ENCODE measurements at places on chromosomes 7 and 10.

DNA sequence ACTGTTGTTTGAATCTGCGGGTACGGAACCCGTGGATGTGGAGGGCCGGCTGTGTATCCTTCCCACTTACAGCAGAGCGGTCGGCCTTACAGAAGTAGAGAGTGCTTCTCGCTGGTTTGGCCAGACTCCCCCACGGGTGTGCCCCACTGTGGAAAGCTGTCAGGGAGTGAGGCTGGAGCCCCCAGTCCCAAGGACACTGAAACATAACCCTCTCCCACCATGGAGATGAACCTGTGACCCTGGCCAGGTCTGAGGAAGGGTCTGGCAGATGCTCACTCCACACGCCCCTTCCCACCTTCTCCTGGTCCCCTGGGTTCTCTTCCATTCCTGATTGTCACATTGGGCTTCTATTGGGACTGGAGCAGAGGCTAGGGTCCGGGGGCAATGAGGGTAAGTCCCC is 39.6 kb downstream of the TSPAN15 start:
- no peak for DNase-seq

DNA sequence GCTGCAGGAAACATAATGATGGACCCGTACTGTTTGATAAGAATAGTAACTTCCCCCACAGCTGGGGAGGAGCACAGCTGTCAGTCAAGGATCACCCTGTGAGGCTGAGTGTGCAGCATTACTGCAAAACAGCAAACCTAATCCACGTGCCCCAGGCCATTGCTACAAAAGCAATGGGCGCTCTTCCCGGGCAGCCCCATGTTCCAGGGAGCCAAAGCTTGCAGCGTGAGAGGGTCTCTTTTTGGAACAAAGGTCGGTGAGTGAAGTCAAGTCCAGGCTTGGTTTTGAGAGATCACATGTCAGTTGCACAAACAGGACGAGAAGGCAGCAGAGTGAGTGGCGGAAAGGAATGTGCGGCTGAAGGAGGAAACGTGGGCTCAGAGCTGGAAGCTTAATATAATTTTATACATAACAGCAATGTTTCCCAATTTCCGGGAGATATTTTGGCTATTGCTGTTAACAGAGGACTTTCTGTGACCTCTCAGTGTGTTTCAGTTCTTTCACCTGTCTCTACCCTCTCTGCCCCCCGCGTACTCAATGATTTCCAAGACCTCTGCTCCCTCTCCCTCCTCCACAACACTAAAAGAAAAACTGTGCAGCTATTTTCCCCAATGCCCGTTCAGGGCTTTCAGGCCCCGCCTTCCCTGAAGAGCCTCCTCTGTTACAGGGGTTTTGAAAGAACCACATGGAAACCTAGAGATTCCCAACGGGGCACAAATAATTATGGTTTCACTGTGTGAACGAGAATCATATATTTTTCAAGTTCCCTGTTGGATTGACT is 128.9 kb downstream of the MTPAP start:
- no peak for DNase-seq

GRCh38 chr10:23686722-23687121 is 247.8 kb downstream of the OTUD1 start:
- no peak for DNase-seq

DNA sequence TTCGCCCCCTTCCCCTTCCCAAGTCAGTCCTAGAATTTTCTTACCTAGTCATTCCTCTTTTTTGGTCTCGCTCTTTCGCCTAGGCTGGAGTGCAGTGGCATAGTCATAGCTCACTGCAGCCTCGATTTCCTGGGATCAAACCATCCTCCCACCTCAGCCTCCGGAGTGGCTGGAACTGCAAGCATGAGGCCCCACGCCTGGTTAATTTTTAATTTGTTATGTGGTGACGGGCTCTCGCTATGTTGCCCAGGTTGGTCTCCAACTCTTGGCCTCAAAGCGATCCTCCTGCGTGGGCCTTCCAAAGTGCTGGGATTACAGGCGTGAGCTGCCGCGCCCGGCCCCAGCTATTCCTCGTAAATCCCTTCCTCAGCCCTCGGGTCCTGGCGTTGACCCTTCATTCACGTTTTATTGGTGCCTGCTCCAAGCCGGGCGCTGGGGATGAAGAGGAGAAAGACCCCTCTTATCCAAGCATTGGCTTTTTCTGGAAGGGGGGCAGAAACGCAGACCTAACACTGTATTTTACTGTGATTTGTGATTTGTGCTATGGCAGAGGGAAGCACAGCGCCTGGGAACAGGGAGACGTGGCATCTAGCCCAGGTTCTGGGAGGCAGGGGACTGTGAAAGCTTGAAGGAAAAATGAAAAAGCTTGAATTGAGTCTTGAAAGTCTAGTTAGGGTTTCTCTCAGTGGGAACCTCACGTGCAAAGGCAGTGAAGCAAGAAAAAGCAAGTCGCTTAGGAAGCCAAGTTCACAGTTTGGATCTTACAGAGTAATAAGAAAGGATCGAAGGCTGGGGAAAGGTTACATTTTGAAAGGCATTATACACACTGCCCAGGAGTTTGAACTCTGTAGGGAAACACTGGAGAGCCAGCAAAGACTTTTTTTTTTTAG is 516 bp downstream of the ZNHIT1 start:
- DNase-seq, result no peak

DNA sequence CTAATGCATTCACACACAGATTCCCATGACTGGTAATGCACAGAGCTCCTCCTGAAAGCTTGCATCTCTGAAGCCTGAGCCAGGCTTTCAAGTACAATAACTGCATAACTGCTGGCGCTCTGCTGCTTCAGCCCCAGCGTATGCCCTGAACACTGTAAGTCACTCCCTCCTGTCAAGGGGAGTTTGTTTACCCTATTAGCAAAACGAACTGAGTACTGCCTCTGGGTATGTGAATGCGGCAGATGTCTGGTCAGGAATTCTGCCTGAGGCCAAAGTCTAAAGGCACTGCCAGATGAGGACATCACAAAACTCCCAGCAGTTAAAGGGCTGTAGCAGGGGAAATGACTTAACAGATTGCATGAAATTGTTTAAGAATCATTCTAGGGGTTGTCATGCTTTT is 97.7 kb downstream of the NRCAM start:
- DNase-seq, result no peak

- DNase-seq, result no peak
These were observed 255.2 kb downstream of the ARL4A start for GRCh38 chr7:12942609-12943008.

- DNase-seq, result no peak
These were observed 569.4 kb downstream of the HTR7 start for GRCh38 chr10:90288391-90288933.

GRCh38 chr10:102455893-102456471 is 4.6 kb upstream of the C10orf95 start:
- DNase-seq, result no peak

DNA sequence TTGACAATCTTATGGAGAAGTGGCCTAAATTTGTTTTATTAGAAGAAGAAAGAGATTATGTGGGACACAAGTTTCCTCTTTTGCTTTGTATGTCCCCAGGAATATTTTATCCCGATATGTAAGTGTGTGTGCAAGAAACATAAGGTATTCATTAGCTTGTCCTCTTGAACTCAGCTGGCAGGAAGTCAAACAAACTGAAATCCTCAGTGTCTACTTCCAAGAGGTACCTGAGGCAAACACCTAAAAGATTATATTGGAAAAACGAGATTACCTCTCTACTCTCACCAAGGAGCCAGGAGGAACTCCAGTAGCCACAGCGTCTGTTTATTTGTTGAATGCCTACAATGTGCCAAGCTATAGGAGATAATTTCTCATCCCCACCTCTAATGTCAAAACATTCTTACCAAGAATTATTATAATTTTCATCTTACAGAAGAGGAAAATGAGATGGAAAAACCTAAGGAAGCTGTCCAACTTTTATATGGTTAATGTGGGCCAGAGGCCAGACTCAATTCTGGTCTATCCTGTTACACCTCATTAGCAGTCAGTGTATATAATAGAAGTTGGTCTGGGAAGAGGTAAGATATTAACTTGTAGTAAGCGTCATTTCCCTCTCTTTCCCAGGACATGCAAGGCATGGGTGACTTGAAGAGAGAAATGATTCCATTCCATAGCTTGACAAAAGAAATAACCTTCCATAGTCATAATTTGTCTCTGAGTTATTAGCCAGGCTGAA is 692.7 kb downstream of the MAGI2 start:
- no peak for DNase-seq

- DNase-seq, result no peak
These were observed 185.4 kb downstream of the KMT2E start for GRCh38 chr7:105199386-105199785.

- DNase-seq, result no peak
These were observed 49.7 kb upstream of the HECTD2 start for GRCh38 chr10:91360461-91360860.

- no peak for DNase-seq
These were observed 627.1 kb upstream of the FZD8 start for GRCh38 chr10:36269222-36269621.
